CD4-positive, alpha-beta T cell treated with Interleukin-21 for 1 hour (primary cell): ENCODE measurements at places on chromosomes 5 and 9.

DNA sequence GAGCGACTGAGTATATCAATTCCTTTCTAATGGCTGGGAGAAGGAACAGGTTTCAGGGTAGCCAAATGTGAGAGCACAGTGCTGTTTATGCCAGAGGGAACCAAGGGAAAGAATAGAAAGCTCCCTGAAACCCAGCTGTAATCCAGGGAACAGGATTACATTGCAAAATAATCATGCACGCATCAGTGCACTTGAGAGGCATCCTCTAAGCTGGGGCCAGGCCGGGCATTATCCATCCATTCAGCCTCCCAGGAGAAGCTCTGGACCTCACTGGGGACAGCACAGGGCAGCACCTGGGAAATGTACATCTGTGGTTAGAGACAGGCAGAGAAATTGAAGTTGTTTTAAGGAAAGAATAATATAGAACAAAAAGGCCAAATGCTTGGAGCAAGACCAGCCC, 72.7 kb downstream of the MTRR start:
- DNase-seq, result no peak

- no peak for DNase-seq
Measured at GRCh38 chr9:96333958-96334357, 32.0 kb upstream of the HSD17B3 start.

DNA sequence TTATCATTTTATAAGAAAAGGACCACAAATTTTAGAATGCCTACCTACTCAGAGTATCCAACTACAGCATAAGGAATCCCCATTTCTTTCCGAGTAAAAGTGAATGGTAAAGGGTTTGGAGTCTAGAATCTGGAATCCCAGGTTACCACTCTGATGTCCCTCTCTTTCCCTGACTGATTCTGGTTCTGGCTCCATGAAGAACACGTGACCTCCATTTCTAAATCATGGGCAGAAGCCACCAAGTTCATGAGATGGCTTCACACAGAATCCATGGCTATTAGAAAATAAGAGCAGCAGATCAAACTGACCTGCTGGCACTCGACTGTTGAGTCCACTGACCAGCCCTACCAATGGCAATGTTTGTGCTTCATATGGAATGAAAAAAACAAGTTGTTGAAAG, 40.7 kb downstream of the PFDN1 start:
- no peak for DNase-seq

DNA sequence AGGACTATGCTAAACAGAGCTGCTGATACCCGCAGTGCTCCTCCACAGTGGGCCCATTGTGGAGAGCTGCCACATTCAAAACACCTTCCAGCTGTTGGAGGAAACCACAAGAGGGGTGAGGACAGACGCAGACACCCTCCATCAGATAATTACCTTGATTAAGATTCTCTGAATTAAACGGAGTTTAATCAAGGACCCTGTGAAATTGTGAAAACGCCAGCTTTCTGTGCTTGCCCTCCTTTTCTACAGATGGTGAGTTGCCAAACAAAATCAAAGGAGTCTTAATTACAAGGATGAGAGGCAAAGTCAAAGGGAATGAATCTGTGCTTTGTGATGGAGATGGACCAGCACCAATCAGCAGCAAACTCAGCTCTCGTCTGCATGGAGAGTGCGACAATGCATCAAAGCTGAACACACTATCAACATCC, 596.1 kb downstream of the ELAVL2 start:
- DNase-seq, result no peak

DNA sequence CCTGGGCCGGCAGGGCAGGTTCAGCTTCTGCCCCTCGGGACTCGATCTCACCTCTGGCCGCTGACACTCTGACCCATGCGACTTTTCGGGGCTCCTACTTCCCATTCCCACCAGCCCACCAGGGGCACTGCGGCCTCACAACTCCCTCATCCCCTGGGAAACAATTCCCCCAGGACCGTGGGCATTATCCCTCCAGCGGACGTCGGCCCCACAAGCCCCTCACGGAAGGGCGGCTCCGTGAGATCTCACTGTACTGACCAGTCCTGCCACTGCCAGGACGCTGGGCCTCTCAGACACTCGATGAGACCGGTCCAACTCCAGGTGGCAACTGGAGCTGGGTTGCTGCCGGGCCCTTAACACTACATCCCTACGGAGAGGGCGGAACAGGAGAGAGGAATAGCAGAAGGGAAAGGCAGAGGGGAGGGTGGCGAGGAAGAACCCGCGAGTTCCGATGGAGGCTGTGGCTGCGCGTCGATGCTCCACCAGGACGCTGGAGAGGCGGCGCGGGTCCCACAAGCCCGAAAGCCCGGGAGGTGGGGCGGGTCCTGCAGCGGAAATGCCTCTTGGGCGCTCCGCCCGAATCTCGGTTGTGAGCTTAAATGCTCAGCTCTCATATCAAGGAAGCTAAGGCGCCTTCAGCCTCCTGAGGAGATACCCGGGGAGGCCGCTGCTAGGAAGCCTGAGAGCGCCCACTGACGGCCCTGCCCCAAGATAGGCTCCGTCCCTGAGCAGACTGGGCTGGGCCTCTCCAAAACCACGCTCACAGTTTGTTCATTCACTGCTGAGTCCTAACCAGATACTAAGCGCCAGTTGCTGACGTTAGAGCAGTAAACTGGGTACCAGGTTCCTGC, 36.3 kb downstream of the VCP start:
- peak; percentile 46 for DNase-seq

DNA sequence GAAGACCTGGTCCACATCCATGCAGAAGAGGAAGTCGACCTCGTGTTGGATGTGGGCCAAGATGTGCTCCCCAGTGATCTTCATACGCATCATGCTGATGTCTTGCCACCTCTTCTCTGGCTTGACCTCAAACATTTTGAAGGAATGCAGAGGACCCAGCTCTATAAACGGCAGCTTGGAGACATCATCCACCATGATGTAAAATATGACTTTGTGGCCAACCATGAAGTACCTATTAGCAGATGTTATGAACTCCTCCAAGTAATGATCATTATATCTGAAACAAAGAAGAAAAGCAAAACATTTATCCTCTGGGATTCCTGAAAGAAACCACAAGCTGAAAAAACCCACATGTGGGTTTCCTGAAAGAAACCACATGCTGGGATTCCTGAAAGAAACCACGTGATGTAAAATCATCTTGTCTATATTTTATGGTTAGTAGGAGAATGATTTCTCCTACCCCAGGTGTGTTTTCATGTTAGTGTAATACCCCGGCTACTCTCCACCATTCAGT, 52.3 kb downstream of the GGTA1 start:
- DNase-seq, result no peak

GRCh38 chr9:121153642-121154041, 48.0 kb downstream of the RAB14 start:
- DNase-seq, result no peak

GRCh38 chr9:84694248-84694647, 24.7 kb downstream of the NTRK2 start:
- DNase-seq, result no peak

DNA sequence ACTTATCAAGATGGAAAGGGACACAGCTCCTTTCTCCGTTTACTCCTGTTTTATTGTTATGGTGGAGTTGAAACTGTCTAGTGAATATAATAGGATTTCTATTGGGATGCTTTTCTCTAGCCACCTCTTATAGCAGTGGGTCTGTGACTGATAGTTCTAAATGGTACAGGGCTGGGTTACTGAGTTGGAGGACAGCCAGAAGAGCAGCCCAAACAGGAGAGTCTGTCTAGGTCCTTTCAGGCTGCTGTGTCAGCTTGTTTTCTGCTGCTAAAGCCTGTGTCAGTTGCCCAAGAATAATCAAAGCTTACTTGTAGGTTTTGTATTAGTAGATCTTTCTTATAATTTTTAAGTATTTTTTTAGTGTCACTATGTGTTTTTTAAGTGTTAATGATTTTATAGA, 356.0 kb upstream of the SEMA6A start:
- DNase-seq, result no peak

GRCh38 chr5:121380066-121380465, 471.6 kb upstream of the FTMT start:
- DNase-seq, result no peak

GRCh38 chr9:19372567-19372966, 7.5 kb downstream of the RPS6 start:
- no peak for DNase-seq

DNA sequence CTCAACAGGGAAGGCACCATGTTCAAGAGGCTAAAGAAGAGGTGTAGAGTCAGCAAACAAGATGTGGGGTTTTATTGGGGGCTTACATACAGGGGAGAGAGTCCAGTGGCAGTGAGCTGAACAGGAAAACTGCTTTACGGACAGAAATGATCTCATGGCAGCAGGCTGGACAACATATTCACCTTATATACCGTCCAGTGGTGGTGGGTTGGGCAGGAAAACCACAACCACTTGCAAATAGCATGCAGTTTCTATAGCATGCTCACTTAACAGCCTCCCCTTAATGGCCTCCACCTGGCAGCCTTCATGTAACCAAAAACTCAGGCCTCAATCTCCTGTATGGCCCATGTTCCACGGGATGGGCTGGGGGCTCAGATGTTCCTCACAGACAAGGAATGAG, 5.4 kb downstream of the TNFSF8 start:
- DNase-seq, result no peak

- no peak for DNase-seq
Measured at GRCh38 chr5:55919625-55920024, 68.5 kb downstream of the IL31RA start.

GRCh38 chr5:144086295-144086694, 84.2 kb downstream of the YIPF5 start:
- no peak for DNase-seq

DNA sequence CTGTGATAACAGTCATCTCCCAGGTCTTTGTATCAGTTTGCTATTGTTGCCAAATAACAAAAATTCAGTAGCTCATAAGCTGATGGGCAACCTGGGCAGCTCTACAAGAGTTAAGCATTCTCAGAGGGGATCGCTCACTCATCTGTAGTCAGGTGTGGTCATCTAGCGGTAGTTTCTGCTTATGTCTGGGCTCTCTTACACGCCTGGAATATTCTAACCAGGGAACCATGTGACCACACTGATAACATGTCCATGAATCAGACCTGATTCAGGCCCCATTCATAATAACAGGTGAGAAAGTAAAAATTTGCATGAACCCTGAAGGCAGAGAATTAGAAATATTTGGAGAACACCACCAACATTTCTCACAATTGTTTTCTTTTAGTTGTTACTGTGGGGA, 576.1 kb downstream of the SLCO4C1 start:
- no peak for DNase-seq

- no peak for DNase-seq
Measured at GRCh38 chr5:175308701-175309100, 135.3 kb downstream of the DRD1 start.
